ENCODE measurements at places on chromosomes 7 and 10. TPM values are rescaled to one million over a fixed set of nuclear protein-coding genes. Genes with fewer than 3 reads are reported as not detected.

FGFR2 gene
- total RNA-seq = not detected

POP7 gene
- 28.6 TPM for total RNA-seq

CALHM1 gene
- not detected for total RNA-seq

CPA2 gene
- not detected for total RNA-seq

Data from bladder microvascular endothelial cell (primary cell).